ENCODE measurements at places on chromosomes 5 and 9.

GRCh38 chr9:328453-328852 lies 113.8 kb downstream of the DOCK8 start:
- no peak for DNase-seq

DNA sequence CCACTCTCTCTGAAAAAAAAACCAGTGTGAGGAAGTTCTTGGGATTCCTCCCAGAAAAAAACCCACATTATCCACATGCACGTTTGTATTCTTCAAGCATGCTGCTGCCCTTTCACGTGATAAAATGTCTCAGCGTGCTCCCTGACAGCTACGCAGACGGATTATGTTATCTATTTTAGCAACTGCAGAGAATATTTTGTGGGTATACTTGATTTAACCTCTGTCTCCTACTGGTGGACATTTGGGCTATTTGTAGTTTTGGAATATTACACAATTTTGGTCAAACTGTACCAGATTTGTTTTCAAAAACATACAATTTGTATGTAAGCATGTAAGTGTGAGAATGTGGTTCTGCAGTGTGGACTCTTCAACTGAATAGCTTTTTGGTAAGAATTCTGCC lies 10.7 kb downstream of the PRRC2B start:
- no peak for DNase-seq

GRCh38 chr9:106918825-106919509 lies 56.0 kb downstream of the ZNF462 start:
- DNase-seq, result no peak

GRCh38 chr9:21812415-21812814 lies 10.0 kb downstream of the MTAP start:
- no peak for DNase-seq

DNA sequence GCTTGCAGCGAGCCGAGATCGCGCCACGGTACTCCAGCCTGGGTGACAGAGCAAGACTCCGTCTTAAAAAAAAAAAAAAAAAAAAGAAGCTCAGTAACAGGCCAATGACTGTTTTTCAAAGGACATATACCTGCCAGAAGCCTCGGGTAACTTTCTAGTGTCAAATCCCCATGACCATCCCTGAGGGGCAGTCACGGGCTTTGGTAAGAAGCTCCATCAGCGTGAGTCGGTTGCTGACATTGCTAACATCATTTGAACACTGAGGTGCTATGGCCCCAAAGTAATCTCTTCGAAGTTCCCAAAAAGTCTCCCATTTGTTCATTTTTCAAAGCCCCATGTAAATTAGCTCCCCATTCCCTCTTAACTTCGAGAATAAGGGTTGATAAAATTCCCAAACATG lies 11.6 kb downstream of the NAIP start:
- no peak for DNase-seq

DNA sequence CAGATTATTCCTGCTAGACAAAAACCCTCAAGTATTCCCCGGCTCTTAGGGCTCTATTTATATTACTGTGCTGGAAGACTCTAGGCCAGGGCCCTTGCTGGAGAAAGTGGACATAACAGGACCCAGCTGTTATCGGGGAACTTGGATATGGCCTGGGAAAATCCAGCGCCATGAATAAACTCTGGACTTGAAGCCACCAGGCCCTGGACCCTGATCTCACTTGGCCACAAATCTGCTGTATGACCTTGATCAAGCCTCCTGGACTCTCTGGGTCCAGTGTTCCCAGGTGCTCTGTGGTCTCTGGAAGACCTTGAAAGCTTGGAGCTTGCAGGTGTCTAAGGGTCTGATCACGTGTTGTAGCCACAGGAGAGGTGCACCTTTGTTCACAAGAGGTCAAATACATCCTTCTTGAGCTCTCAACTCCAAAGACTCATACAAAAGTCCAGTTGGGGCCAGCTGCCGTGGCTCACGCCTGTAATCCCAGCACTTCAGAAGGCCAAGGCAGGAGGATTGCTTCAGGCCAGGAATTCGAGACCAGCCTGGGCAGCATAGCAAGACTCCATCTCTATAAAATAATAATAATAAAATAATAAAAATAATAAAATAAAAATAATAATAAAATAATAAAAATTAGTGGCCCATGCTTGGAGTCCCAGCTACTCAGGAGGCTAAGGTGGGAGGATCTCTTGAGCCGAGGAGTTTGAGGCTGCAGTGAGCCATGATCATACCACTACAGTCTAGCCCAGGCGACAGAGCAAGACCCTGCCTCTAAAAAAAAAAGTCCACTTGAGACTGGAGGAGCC lies 26.5 kb downstream of the COL27A1 start:
- DNase-seq, result no peak

DNA sequence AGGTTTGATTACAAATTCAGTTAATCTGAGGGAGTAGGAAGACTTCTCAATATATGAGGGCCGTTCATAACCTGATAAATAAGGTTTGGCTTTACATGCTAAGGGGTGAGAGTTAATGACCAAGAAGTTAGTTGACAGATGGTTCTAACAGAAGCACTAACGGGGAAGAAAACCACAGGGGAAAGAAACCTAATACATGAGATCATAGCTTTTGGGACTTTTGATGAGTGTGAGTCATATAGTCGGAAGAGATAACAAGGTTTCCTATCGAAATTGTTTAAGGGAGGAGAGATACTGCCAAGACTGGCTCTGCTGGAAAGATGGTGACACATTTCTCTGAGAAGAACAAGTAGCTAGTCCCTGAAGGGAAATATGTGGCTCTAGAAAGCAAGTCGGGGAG lies 140.1 kb downstream of the COX7C start:
- no peak for DNase-seq

DNA sequence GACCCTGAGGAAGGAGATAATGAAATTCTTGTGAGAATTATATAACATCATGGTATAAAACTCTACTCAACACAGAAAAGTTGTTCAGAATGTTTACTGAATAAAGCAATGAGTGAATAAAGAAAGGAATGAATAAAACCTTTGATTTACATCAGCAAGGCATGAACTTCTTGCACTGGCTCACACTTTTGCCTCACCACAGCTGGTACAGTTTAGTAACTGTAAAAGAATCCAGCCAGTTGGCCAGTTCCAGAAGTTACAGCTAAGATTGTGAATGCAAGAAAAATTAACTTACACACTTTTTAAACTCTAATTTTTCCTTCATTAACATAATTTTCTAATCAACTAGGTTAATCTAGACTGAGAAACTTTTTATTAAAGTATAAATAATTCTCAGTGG lies 490.9 kb downstream of the NFIB start:
- DNase-seq, result no peak

- no peak for DNase-seq
Measured at GRCh38 chr5:41796061-41796460, 74.2 kb downstream of the OXCT1 start.

- no peak for DNase-seq
Measured at GRCh38 chr9:12785260-12785770, 10.5 kb downstream of the LURAP1L start.

- DNase-seq, result no peak
Measured at GRCh38 chr9:32423371-32423770, 38.9 kb downstream of the ACO1 start.

DNA sequence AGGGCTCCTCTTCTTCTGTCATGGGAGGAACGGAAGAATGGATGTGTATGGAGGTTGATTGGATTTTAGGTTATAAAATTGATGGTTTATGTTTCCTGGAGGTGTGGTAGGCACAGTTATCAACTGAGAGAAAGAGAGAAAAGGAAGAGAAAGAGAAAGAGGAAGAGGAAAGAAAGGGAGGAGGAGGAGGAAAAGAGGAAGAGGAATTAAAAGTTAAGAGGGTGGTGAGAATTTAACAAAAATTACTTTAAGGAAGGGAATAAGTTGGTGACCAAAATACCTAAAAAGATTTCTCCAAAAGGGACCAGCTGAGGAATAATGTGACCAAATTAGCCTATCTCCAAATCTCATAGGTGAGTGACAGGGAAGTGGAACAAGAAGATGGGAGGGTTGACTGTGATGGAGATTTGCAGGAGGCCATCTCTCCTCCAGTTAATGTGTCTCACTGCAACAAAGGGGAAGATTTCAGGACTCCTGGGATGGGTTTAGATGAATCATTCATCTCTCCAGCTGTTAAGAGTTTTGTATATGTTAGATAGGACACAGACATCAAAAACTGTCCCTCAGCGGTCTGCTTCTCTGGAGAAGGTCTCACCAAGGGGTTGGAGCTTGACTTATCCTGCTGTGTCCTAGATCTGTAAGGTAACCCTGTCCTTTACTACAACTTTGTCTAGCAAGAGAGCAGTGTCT lies 76.0 kb upstream of the TMC1 start:
- no peak for DNase-seq

GRCh38 chr5:65076251-65076869 lies 307.6 kb downstream of the CWC27 start:
- no peak for DNase-seq

DNA sequence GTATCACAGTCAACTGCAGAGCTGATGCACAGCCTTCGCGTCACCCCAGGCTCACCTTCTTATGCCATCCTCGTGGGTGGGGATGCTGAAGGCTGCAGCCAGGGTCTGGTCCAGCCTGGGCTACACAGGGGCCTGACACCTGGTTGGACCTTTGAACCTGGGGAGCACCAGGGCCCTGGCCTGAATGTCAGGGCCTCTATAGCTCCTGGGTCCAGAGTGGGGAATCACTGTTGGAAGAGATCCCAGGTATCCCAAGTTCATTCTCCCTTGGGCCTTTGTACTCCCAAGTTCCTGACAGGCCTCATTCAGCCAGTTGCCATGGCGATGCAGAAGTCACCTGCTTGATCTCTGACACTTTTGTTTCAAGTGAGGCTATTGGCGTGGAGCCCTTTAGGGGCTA lies 43.8 kb downstream of the ZNF618 start:
- DNase-seq, result no peak
